ENCODE measurements at places on chromosomes 7 and 10.

DNA sequence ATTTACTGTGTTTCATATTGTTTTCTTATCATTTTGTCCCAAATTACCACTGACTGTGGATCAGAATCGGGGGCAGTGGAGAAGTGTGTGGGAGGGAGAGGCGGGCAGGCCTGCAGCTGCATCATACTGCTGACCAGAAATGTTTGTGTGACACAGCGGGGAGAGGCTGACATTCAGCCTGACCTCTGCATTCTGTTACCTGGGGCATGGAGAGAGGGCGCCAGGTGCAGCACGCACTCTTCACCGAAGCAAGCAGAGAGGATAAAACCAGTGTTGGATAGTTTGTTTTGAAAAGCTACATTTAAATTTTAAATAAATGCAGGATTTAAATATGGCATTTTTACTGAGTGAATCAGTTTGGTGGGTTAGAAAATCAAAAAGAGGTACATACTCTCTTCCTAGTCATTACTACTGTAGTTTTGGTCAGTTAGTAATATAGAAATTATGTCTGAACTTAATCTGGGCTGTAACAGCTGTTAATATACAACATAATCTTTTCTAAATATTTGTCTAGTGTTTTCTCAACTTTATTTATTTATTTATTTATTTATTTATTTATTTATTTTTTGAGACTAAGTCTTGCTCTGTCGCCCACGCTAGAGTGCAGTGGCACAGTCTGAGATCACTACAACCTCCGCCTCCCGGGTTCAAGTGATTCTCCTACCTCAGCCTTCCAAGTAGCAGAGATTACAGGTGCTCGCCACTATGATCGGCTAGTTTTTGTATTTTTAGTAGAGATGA, 8.8 kb upstream of the STMP1 start:
- DNase-seq = no peak

- no peak for DNase-seq
Measured at GRCh38 chr7:140702774-140703173, 6.3 kb downstream of the NDUFB2 start.

DNA sequence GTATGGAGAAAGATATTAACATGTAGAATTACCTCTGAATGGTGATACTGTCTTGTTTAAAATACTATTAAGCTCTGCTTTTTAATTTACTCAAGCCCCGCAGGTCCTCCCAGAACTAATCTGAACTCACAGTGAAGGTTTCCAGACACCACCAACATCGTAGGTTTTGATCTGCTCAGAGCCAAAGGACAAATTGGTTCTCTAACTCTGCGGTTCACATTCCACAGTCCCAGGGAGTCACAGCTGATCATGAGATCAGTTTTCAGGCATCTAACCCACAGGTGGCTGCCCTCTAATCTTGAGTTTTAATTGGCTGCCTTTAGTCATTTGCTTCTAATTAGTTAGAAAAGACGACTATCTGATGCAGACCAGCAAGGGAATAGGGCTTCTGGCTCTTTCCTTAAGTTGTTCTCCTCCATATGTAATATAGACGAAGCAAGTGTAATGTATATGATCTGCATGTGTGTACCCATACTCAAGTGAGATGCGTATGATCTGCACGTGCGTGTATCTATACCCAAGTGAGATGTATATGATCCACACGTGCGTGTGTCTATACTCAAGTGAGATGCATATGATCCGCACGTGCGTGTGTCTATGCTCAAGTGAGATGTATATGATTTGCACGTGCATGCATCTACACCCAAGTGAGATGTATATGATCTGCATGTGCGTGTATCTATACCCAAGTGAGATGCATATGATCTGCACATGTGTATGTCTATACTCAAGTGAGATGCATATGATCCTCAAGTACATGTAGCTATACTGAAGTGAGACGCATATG, 331.5 kb upstream of the NPVF start:
- DNase-seq = no peak

GRCh38 chr7:128094686-128095085, 63.4 kb upstream of the LRRC4 start:
- no peak for DNase-seq

DNA sequence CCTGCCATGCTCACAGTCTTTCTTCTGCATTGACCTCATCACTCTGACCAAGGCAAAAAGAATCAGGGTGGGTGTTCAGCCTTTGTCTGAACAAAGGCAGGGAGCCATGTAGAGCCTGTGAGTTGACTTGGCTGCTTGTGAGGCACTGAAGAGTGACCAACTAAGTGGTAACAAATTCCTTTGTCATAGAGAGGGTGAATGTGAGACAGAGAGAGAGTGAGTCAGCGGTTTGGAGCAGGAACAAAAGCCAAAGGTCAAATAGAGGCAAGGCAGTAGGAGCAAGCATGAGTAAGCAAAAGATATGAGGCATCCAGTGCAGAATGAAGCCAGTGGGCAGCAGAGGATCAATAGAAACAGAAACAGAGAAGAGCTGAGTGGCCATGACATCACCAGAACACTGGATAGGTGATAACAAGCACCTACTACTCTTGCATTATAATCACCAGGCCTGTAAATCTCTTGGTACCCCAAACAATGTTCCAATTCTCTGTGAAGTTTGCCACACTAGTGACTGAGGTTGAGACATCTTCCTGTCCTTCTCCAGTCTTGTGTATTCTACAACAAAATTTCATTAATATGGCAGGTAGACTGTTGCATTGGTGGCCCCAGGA, 116.2 kb upstream of the LAMB4 start:
- DNase-seq = no peak

- no peak for DNase-seq
Measured at GRCh38 chr7:132817949-132818348, 241.7 kb upstream of the PLXNA4 start.

DNA sequence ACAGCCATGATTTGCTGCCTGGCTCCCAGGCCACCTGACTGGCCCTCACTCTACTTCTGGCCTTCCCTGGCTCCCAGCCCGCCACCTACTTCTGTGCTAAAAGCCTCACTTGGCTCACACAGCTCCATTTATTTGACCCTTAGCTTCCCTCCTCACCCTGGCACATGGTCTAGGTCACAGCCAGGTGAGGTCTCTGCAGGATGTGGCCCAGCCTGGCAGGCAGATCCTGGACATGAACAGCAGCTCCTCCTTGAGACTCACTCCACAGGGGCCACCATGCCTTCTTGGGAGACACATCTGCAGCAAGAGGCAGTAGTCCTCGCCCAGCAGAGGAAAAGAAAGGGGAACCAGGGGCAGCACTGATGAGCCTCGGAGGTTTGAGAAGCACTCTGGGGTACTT, 64.6 kb downstream of the GRID1 start:
- no peak for DNase-seq

GRCh38 chr7:142177869-142178268, 66.4 kb downstream of the MGAM2 start:
- DNase-seq = no peak

DNA sequence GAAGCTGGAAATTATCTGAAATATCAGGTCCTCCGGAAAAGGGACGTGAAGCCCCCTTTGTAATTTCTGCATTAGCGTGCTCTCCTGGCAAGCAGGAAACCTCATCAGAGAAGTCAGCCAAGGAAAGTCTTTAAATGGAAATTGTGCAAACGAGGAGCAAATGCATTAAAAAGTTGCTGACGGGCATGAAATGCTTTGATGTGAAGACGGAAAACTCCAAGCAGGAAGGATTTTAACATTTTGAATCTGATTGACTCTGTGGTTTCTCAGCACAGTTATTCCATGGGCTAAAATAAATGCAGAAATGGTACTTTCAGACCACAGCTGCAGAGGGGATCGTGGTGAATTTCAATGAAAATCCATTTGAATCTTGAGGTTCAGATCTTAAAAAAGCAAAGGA, 167.8 kb downstream of the AHR start:
- DNase-seq = no peak

DNA sequence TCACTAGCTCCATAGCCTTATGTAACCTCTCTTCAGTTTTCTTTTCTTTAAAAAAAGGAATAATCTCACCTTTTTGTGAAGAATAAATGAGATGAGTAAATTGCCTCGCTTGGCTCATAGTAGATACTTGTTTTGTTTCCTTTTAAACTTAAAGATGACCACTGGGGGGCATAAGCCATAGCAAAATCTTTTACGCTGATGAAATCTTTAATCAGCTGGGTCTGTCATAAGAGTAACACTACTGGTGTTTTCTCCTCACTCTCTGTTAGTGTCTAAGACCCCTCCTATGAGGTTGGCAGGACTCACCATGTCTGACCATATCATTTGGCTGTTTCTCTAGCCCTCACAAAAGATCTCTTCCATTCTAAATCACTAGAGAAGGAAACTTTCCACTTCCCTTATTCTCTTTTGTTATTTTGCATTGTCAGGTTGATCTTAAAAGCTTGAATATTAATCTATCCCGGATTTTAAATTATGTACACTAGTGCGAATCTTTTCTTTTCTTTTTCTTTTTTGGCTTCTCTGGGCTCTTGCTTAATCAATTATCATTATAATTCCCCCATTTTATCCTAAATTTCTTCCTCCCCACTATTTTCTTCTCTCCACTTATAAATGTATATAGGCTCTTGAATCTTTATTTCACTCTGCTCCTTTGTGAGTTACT, 12.5 kb downstream of the STAG3 start:
- DNase-seq = no peak

DNA sequence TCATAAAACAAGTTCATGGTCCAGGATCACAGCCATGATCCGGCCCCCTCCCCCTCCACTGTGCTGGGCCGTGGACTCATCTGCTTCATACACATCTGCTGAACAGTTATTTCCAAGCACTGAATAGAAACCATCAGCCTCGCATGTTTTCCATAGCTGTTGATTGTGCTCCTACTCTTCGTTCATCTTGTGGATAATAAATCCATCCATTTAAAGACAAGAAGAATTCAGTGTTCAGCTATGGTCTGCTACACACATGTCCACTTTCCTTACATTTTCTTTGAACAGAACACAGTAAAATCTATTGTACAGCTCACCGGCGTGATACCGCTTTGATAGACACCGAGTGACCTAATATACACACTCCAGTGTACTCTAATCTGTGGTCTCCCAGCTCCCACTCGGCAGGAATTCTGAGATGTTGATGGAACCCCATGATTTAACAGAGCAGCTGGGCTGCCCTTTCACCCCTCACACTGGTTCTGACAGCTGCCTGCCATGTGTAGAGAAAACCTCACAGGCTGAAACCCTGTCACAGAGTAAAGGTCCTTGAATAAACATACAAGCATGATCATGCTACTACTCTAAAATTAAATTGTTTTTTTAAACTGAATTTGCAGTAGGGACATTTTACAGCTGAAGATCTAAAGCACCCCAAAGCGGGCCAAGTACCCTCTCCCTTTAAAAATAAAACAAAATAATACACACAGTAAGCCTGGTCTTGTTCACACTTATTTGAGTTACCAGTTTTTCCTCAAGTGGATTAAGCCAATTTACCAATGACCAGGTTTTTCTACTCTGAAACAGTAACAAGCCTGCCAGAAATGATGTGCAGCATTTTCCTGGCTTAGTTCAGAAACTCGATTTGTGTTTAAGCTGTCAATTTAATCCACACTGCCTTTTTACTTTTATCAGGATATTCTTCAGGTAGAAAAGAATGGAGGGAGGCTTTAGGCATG, 95.1 kb upstream of the FZD1 start:
- no peak for DNase-seq

GRCh38 chr7:77727936-77728701, 31.9 kb downstream of the RSBN1L start:
- DNase-seq = no peak

DNA sequence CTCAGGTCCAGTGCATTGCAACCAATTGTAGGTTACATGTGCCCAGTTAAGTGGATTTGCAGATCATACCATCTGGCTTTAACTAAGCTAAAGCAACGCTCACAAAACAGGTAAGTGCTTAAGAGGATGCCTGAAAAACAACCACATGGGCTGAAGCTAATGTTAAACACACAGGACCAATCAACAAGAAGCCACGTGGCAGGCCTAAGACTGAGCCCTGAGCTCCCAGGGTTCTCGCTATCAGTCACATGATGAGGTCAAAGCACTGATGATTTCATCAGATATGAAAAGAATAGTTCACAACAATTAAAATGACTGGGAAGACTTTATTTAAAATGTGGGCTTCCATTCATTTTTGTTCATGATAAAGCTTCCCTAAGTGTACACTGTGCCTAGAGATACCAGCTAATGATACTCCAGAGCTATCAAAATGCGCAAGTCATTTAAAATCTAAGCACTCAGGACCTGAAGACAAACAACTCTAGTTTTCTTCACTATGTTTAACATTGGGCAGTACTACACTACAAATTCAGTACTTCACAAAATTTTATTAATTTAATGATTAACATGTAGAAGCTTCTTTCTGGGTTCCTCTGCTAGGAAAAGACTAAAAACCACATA, 90.6 kb downstream of the PIP4K2A start:
- no peak for DNase-seq

- DNase-seq = no peak
Measured at GRCh38 chr10:58781873-58782488, 269.3 kb downstream of the BICC1 start.

- DNase-seq = no peak
Measured at GRCh38 chr7:147547252-147547897, 1043.2 kb upstream of the C7orf33 start.

DNA sequence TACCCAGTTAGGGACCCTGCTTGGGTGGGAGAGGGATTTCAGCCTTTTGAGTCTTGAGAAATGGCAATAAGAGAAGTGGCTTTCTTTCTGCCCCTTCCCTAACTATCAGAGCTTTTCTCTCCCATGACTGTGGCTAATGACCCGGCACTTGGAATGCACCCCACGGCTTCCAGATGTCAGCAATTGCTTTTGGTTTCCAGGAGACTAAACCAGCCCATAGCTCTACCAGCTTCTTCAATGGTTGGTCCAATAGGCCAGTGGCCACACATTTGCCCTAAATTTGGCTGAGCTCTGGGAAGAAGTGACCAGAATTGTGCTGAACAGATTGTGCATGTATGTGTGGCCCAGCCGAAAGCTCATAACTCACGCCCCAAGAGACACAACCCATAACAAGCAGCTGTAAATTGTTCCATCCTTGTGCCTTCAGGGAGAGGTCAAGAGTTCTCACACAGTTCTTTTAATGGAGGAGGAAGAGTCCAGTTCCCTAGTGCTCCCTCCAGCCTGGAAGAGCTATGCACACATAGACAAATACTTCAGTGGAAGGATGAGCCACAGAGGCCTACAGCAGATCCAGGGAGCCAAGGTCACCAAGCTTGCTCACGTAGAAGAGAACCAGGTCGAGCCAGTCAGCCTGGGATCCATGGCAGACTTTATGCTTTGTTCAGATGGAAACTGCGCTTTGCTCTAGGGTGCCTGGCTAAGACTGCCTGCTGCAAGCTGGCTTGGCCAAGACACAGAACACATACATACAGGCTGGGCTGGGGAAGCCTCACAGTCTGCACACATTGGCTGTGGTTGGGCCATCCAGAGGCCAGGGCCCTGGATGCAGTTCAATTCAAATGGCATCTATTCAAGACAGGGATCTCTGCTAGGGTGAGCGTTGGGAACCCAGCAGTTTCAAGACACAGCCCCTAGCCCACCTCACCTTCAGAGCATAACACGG, 131.8 kb upstream of the HABP2 start:
- DNase-seq = no peak

DNA sequence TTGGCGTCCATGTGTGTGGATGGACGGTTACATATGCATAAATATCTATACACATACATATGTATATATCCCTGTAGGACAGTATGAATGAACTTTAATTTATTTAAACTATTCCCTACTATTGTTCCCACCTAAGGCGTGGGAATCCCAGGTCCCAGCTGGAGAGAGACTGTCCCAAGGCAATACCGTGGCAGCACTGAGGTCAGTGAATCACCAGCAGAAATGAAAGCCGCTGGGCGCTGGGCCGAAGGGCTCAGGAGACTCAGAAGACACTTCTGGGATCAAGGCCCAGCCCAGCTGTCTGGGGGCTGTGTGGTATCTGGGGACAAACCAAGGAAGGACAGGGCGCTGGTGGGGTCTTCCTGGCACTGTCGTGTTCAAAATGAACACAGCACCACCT, 49.6 kb upstream of the MYL10 start:
- DNase-seq = no peak

All from activated naive CD4-positive, alpha-beta T cell (primary cell).